Brain pericyte (primary cell): ENCODE measurements at places on chromosomes 7 and 10.

GRCh38 chr10:77036993-77037734 lies 600.4 kb downstream of the KCNMA1 start:
- no peak for DNase-seq

GRCh38 chr10:71860243-71861029 lies 9.4 kb upstream of the PSAP start:
- DNase-seq: peak; percentile 98

DNA sequence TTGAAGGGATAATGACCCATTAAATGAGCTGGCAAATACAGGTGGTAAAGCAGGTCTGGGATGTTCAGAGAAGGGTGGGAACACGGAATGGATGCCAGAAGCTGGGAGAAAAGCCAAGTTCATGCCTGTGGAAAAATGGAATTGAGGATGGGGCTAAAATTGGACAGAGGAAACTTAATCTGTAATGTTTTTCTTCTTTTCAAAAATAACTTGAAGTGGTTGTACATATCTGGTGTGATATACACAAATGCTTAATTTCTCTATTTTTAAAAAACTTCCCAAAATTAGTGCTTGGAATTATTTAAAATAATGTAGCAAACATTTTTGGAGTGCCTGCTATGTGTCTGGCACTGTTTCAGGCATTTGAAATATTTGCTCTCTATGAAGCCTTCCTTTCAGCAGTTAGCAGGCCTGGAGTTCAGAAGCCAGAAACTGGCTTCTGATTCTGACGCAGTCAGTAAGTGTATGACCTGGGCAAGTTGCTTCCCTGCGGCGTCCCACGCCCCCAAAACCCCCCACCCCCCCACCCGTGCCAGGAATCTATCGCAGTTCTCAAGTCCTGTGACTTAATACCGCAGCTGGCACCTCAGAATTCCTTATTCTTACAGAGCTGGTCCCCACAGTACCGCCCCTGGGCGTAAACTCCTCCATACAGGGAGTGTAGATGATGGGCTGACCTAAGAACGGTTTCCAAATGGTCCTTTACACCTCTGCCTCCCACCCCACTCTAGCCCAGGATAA lies 828 bp upstream of the MALSU1 start:
- no peak for DNase-seq

DNA sequence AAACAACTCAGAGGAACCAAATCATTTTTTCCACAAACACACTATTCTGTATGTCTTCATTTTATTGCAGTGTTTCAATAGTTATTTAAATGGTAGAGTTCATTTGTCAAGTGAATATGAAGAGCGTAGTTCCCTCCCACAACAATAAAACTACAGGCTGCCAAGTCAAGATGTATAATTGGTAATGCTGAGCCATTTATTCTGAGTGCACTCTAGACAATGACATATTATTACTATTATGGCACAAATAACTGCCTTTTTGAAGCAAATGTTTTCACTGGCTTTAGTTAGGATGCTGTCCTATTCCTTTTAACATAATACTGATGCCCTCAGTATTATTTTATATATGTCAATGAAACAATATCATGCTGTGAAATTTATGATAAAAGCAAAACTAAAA lies 102.7 kb upstream of the PCDH15 start:
- no peak for DNase-seq

DNA sequence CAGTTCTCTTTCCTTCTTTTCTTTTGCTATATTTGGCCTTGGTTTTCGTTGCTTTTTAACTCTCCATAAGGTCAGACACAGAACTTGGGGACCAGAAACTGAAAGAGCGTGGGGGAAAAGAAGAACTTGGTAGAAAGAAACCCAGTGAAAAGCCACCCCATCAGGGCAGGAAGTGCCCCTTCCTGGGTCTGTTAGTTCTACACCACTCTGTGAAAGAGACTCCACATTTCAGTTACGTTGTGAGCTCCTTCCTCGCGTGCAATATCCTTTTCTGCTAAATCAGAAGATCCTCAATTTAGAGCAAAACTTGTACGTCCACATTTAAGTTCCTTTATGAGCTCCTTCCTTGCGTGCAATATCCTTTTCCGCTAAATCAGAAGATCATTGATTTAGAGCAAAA lies 220.6 kb upstream of the FOXK1 start:
- DNase-seq: no peak

DNA sequence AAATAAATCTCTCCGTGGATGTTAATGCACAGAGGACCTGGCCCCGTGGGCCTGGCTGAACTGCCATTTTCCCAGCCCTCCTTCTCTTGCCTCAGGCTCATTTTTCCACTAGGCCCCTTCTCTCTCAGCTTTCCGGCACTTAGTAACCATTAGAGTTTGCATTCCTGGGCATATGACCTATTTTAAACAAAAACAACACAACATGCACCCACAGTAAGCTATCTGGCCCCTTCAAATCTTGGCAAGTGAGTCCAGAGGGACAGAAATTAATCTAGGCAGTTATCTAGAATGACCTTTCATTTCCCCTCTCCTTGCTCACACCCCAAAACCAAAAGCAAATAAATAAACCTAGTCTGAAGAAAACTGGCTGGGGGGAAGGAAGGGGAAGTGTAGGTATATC lies 11.7 kb downstream of the FBXW4 start:
- DNase-seq: no peak
